ENCODE measurements at places on chromosomes 3 and 15.

GRCh38 chr3:45362758-45363157 is 25.6 kb upstream of the LARS2 start:
- no peak for DNase-seq

DNA sequence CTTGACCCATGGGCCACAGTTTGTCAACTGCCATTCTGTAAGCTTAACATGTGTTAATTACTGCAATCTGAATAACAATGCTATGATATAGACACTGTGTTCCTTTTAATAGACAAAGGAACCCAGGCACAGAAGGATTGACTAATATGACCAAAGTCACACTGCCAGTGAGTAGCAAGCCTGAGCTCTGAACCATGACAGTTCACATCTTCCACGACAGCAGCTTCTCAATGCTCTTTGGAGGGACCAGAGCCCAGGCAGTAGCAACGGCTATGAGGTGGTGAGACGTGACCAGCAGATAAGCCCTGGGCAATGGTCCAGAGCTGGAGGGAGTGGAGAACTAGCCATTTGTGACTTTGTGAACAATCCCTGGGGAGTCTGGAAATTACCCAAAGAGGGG is 19.4 kb downstream of the CA12 start:
- DNase-seq: peak; percentile 14

GRCh38 chr3:59407425-59407824 is 357.6 kb upstream of the CFAP20DC start:
- no peak for DNase-seq

DNA sequence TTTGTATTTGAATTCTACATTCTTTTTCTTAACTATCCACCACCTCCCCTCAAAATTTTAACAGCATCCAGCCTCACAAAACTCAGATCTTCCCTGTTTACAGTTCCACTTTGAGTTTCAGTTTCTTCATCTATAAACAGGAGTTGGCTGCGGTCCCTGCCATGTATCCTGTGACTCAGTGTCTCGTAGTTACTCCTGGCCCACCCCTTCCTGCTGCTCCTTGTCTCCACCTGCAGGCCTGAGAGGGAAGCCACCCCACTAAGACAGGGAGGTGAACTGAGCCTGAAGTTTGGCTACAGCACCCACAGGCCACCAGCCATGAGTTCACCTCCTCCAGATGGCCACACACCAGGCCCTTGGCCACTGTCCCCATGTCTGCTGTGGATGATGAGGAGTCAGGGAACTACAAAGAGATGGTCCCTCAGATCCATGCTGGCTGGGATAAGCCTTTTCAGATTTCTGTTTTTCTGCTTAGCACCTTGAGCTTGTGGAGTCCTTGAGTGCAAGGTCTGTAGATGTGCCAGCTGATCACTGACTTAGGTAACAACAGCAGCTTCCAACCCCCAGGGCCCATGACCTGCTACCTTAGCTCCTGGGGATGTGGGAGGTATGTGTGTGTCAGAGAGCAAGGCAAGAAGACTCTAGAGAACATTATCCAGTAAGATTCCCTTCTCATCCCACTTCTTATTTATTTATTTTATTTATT is 37.5 kb downstream of the CD86 start:
- no peak for DNase-seq

DNA sequence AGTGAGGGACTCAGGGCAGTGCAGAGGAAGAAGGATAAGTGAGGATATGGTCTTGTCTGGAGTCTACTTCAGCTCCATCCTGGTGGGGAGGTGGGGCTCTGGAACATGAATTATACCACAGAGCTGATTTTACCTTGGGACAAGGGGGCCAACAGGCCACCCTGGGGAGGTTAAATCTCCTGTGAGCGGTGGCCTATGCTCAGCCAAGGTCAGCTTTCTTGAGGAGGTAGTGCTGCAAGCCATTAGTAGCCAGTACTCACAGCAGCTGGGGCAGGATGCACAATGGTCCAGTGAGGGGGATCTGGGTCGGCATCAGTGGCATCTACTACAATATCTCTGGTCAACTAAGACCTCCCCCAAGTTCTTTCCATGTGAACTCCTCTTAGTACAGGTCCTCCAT is 49.7 kb downstream of the XYLB start:
- DNase-seq: no peak

- peak; percentile 54 for DNase-seq
Observed at GRCh38 chr3:125374501-125374995, 577 bp downstream of the ZNF148 start.

GRCh38 chr3:67661089-67661488 is 6.7 kb upstream of the SUCLG2 start:
- DNase-seq: no peak

- no peak for DNase-seq
Observed at GRCh38 chr15:92634060-92634459, 21.5 kb downstream of the FAM174B start.

DNA sequence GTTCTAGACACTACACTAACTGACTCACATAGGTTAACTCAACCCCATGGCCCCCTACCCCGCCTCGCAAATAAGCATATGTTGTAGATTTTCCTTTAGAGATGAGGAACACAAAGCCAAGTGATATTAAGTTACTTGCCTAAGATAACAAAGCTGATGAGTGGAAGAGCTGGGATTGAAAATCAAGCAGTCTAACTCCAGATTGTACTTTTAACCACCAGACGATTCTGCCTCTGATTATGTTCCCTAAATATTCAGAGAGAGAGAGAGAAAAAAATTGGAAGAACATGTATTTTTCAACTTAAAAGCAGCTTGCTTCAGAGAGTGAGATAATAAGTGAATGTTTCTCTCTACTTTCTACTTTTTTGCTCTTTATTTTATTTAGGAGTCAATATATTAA is 66.9 kb upstream of the THBS1 start:
- DNase-seq: no peak

DNA sequence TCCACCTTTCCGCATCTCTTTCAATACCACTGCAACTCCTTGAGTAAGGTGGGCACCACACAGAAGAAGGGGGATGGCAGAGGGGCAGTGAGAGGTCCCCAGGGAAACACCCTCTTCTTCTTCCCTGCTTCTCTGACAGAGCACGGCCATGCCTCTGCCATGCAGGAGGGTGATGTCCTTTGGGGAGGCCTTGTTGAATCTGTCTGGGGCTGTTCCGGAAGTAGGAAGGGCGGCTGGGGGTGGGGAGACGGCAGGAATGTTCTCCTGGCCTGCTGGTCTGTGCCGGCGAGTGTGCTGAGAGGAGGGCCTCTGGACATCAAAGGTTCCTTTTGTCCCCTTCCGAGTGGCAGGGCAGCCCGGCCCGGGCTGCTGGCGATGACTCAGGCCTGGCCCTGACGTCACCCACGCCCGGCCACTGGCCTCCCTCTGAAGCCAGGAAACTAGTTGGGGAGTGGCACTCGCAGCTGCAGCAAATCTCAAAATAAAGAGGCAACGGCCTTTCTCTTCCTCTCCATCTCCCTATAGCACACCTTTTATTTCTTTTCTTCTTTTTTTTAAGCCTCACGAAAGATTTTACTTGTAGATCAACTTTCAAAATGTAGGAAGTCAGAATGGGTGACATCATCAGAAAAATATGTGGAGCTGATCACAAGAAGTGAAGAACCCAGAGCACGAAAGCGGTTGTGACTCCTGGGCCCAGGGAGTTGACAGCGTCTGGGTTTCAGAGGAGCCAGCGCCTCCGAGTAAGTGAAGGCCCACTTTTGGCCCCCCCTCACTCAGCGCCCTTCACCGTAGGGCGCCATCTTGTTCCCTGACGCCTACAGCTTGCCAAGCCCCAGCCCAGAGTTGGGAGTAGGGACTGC is at the start of gene ZBTB38:
Gene ZBTB38, plus strand, starts transcription at position 443 of the 863 bp plus-strand sequence. CDS start 73,885 bp downstream, outside the sequence.
- peak; percentile 75 for DNase-seq

DNA sequence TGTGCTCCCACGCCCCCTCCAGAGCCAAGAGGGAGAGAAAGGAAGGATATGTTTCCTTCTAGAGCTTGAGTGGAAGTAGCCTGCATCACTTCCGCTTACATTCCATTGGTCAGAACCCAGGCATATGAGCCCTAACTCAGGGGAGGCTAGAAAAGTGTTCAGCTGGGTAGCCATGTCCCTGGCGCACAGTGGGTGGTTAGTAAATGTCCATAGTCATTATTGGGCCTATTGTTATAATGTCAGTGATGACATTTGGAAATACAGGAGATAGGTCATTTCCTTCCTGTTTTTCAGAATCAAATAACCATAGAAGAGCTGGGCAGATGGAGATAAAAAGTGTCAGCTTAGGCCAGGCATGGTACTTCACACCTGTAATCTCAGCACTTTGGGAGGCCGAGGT is 27.3 kb downstream of the CD276 start:
- DNase-seq: no peak

DNA sequence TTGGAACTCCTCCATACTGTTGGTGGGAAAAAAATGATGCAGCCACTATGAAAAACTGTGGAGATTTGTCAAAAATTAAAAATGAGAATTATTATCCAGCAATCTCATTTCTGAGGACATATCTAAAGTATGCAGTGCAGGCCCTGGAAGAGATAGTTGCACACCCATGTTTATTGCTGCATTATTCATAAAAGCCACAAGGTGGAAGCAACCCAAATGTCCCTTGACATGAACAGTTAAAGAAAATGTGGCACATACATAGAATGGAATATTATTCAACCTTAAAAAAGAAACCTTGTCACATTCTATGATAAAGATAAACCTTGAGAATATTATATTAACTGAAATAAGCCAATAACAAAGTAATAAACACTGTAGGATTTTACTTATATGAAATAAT is 80.9 kb upstream of the ARHGEF26 start:
- no peak for DNase-seq

DNA sequence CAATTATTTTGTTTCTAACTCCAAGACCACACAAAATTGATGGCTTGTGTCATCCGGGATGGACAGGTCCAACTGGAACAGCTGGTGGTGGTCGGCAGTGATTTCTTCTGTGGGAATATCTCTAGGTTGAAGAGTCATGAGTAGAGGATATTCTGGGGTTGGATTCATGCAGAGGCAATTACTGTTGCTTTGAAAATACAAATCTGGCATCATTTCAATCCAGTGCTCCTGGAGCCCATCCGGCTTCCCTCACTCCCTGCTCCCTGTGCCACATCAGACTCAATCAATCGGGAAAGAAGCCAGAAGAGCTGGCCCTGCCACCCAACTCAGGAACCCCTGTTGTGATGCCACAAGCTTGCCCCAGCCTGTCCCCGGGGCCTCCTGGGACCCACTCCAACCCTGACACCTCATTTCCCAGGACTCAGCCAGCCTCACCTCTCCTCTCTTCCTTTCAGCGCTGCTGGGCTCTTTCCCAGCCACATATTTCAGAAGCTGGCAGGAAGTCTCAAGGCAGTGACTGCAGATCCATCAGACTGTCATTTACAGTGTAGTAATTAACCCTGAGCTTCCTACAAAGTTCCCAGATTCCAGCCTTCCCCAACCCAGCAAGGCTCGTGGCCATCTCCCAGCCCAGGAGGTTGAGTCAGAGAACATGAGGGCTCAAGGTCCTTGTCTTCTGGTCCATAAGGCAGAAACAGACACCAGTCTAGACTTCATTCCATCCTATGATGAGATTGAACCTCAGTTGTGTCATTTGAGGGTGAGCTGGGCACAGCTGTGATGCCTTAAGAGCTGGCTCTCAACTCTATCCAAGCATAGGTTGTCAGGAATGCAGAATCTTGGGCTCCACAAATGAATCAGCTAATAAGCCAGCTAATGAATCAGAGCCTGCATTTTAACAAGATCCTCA is 114.0 kb downstream of the FAM174B start:
- no peak for DNase-seq

DNA sequence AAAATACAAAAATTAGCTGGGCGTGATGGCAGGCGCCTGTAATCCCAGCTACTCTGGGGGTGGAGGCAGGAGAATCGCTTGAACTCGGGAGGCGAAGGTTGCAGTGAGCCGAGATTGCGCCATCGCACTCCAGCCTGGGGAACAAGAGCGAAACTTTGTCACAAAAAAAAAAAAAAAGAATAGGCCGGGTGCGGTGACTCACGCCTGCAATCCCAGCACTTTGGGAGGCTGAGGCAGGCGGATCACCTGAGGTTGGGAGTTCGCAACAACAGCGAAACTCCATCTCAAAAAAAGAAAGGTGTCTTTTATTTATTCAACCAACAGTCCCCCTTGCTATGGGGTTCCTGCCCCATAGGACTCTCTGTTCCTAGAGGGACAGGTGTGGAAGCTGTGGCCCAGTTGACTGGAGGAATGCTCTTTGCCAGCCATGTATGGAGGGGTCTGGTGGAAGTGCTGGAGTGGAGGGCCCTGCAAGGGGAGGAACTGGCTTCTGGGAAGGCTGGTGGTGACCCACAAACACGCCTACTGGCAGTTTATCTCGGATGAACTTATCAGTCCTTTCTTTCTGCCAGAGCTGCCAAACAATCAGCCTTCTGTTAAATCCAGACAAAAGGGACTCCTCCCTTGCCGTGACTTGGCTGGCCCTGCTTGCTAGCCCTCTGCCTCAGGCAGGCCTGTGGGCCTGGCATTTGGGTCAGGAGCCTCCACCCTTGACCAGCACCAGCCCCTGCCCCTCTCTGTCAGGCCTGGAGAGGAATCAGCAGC is 4.6 kb upstream of the DAG1 start:
- DNase-seq: no peak

GRCh38 chr3:133055339-133055738 is 17.1 kb downstream of the TMEM108 start:
- no peak for DNase-seq

GRCh38 chr3:117939425-117940027 is 1095.1 kb downstream of the IGSF11 start:
- no peak for DNase-seq

- no peak for DNase-seq
Observed at GRCh38 chr3:137084586-137084985, 126.8 kb downstream of the IL20RB start.

GRCh38 chr15:68586274-68586961 is 7.6 kb downstream of the CORO2B start:
- no peak for DNase-seq

DNA sequence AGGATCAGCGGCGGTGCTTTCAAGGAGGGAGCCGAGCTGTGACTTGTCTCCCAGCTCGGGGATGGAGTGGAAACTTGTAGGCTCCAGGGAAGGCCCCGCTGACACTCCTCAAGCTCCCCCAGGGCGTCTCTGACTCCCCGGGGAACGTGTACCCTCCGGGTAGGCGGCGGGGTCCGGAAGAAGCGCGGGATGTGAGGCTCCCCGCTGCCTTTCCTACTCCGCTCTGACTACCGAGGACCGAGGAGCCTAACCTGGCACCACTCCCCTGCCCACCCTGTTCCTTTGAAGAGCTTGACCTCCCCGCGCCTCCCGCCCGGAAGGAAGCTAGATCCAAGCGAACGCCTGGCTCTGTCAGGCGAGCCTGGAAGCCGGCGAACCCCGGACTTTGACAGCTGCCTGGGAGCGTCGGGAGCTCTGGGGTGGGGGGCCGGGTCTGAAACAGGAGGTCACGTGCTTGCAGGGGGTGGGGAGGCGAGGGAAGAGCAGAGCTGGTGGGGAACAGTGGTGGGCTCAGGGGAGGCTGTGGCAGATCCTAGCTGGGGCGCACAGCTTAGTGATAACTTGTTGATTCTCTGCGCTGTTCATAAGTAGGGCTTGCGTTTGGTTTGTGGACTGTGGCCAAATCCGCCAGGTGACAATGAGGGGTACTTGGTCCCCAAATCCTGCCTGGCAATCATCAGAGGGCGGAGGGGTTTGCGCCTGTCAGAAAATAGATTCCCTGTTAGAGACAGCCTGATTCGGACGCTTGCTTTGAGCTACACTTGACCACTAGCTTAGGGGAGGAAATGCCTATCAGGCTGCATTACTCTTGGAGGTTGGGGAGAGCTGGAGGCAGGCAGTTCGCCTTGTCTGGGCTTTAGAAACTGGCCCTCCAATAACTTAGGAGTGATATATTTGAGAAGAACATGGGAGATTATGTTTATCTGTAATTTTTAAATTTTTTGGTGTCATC is 1.2 kb downstream of the CLSTN2 start:
- peak; percentile 61 for DNase-seq
